Left colon (tissue), 2 donors: ENCODE measurements at places on chromosomes 2 and 18. TPM values are rescaled to one million over a fixed set of nuclear protein-coding genes. Genes with fewer than 3 reads are reported as not detected.

STPG4 gene
- 0.47 TPM for total RNA-seq

DSG1 gene
- total RNA-seq = not detected

EVX2 gene
- not detected for total RNA-seq

MTHFD2 gene
- 53.4 TPM for total RNA-seq

CREG2 gene
- 0.12 TPM for total RNA-seq

HNMT gene
- total RNA-seq = 78.2 TPM
